ENCODE measurements at places on chromosomes 4 and X.

DNA sequence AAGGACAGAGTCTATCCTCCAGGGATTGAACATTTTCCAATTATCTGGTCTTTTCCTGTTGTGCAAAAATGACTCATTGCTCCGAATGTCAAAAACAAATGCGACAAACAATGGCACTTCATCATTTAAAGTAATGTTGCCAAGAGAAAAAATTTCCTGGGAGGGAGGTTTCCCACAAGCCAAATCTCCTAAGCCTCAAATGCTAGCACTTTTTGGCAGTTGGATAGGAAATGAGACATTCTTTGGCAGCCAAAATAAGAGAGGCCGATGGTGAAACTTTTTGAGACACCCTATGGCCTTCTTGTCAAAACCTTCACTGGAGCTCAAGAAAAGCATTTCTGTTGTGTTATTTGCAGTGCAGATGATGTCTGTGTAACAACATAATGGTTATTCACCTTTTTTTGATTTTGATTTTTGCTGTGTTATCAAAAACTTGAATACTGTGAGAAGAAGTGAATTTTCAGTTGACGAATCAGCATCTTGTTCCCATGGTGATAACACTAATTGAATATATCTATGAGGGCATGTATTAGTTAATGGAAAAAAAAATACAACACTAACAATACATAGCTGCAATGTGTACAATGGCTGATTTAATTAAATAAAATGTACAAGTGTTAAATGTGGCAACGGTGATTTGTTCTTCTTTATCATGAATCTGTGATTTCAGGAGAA, 333.8 kb downstream of the ANK2 start:
- no peak for DNase-seq

DNA sequence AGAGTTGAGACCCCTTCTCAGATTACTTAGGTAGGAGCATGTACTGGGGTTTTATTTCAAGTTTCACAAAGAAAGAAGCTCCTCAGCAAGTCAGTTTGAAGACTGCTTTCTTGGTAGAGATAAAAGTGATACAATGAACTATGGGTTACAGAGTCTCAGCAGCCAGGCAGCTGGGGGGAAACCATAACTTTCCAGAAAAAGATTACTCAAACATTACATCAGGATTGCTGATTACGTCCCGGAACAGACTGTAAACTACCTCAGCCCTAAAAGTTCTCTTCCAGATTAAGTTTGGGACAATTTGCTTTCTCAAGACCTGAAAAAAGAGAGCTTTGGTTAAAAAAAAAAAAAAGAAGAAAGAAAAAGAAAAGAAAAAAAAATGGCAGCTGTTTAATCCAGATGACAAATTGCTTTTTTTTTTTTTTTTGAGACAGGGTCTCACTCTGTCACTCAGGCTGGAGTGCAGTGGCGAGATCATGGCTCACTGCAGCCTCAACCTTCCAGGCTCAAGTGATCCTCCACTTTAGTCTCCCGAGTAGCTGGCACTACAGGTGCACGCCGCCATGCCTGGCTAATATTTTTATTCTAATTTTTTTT, 16.6 kb downstream of the SAT1 start:
- DNase-seq: no peak

- DNase-seq: no peak
Observed at GRCh38 chrX:71378732-71379131, 12.6 kb downstream of the TAF1 start.

- DNase-seq: no peak
Observed at GRCh38 chr4:53866055-53866454, 198.3 kb downstream of the CHIC2 start.

DNA sequence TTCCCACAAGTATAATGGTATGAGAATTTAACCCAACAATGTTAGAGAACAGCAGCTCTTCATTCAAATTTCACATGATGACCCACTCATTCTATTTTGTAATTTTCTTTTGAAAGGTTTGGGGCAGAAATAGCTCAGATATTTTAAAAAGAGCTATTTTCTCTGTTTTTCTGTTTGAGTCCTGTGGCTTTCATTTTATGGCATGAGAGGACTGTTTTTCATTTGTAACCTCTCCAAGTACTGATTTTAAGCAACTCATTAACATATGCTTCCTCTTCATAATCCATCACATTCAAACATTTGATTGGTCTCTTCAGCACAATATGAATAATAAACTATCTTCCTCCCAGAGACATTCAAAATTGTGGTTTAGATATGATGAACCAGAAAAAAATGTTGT, 129.0 kb upstream of the TEX13A start:
- no peak for DNase-seq

- DNase-seq: no peak
Observed at GRCh38 chr4:78040431-78040830, 16.7 kb upstream of the FRAS1 start.

DNA sequence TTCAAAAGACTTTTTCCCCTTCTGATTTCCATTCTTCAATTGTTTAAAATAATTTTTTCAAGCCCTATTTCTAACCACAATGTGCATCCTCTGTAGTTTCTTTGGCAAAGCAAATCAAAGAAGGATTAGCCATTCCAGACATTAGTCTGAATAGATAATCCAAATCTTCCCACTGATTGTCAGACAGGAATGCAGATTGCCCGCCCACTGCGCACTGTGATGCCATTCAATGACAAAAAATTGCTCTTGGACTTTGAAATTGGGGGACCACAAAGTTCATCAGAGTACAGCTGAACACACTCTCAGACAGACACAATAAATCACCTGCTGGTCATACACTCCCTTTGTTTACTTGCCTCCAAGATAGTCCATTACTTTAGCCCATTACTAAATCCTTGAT, 216.5 kb upstream of the DKK2 start:
- no peak for DNase-seq

GRCh38 chrX:17758382-17758781, 21.1 kb downstream of the SCML1 start:
- DNase-seq: no peak

DNA sequence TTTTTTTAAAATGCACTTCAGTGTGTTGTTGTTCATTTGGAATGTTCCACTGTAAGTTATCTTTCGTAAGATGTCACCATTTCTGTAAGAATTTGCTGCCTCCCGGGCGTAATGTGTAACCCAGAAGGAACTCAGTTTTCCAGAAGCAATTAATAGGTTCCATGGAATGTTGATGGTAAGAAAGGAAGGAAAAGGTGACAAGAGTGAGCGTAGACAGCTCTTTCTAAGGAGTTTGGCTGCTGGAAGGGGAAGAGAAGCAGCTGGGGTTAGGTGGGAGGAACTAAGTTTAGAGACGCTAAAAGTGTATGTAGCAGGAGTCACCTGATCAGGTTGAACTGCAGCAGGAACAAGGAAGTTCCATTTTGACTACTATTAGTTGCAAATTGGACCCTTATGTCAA, 35.9 kb downstream of the PNMA5 start:
- DNase-seq: no peak

GRCh38 chrX:150845091-150845490, 53.4 kb downstream of the CD99L2 start:
- DNase-seq: no peak

- no peak for DNase-seq
Observed at GRCh38 chr4:57911203-57911602, 801.0 kb upstream of the IGFBP7 start.

GRCh38 chr4:114694770-114695169, 96.2 kb downstream of the UGT8 start:
- no peak for DNase-seq

DNA sequence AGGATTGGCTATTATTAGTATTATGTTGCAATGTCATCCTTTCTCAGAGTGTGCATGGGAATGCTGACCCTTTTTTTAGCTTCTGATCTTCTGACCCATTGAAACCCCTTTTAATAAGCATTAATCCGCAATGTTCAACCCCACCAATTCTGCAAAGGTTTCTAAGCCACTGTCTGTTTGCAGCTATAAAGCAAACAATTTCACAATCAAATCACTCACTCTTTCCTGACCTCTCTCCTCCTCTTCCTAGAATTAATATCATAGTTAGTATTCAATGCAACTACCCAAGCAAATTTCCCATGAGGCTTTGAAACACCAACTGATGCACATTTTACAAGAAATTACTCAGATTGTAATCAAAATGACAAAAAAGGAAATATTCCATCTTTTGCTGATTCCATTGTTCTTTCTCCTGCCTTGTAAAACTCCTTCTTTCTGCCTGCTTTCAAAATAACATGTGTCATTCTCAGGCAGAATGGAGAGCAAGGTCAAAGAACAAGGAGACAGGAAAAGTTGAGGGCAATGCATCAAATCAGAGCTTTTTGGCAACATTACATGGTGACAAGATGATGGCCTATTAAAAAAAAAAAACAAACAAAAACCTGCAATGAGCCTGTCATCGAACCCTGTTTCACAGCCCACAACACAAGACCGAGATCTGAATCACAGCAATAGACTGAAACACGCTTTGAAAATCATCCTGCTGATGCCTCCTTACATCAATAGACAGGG, 253.2 kb upstream of the AR start:
- no peak for DNase-seq

DNA sequence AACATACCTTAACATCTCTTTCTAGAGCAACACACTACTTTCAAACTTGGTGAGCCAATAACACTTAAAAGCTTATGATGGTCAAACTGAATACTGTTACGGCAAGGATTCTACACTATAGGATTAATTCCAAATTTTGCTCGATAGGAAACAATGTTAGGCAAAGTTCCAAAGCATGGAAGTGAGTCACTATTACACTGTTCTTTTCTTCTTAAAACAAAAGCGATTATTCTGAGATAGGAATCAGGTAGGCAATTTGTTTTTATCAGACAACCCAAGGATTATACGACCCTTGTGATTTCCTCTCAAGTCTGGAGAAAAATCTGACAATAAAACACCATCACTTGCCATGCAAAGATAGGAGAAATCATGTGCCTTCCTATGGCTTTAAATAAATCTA, 81.5 kb downstream of the HUWE1 start:
- no peak for DNase-seq

GRCh38 chr4:178595500-178596138, 1153.4 kb upstream of the AGA start:
- DNase-seq: no peak

DNA sequence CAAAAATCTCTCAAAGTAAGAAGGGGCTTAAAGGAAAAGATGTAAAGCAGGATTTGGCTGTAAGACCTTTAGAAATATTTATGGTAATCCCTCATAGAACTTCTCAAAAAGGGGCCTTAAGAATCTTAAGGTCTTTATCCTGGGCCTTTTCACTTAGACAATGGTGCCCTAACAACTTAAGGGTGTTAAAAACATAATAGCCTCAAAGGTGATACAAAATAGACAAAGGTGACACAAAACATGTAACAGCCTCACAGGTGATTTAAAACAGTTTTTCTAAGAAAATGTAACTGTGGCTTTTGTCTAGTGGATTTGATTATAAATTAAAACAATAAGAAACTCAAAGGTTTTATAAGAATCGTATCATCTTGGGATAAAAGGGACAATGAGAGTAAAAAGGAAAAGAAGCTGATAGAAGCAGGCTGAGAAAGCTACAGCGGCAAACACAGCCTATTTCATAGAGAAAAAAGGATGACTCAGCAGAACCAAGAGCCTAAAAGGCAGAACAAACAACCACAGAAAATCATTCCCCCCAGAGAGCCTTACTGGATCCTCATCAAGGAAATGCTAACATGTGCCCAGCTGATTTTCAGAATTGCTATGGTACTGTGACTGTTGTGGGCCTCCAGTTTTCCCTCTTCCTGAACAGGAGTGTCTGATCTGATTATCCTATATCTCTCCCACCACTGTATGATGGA, 164.3 kb downstream of the STPG2 start:
- no peak for DNase-seq

- DNase-seq: peak; percentile 24
Observed at GRCh38 chr4:88803600-88804096, 106.0 kb upstream of the NAP1L5 start.

DNA sequence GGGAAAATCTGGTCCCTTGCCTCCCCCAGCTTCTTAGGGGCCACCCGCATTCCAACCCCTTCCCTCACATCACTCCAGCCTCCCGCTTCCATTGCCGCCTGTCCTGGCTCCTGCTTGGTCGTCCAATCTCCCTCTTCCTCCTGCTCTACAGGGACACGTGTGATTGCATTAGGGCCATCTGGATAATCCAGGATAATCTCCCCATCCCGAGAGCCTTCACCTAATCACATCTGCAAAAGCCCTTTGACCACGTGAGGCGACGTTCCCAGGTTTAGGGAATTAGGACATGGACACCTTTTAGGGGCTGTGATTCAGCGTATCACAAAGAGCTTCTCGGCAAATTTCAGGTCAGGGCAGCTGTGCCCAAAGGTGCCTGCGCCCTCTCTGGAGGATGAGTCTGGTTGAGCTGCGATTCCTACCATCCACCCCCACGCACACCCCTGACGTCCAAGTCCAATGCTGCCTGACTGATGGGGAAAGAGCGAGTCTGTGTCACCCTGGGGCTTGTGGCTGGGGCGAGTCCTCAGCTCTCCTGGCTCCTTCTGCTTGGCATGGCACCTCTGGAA, 104.6 kb downstream of the PSAPL1 start:
- no peak for DNase-seq

- no peak for DNase-seq
Observed at GRCh38 chrX:101290957-101291603, at the start of gene TAF7L. Gene TAF7L (minus strand): TSS chrX:101291334. CDS start chrX:101287543, 3,791 bp downstream.

GRCh38 chr4:153257151-153257620, 52.9 kb downstream of the TRIM2 start:
- DNase-seq: no peak

- no peak for DNase-seq
Observed at GRCh38 chr4:80393246-80393969, 57.9 kb downstream of the CFAP299 start.

- no peak for DNase-seq
Observed at GRCh38 chrX:6983207-6983955, 164.1 kb upstream of the STS start.

DNA sequence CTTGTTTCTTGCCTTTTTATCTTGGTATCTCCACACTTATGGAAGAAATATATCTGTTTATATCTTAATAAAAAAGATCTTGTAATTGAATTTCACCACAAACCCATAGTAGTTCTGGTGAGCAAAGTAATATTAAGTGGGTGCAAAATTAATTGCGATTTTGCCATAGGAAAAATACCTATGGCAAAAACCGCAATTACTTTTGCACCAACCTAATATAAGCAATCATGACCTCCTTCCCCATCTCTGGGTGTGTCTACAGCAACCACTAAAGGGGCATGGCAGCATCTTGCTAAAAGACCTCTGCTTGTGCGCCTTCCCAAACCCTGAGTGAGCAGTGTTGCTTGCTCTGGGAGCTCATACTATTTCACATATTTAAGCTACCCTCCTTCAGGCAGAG, 124.2 kb upstream of the GUCY1A1 start:
- DNase-seq: no peak

DNA sequence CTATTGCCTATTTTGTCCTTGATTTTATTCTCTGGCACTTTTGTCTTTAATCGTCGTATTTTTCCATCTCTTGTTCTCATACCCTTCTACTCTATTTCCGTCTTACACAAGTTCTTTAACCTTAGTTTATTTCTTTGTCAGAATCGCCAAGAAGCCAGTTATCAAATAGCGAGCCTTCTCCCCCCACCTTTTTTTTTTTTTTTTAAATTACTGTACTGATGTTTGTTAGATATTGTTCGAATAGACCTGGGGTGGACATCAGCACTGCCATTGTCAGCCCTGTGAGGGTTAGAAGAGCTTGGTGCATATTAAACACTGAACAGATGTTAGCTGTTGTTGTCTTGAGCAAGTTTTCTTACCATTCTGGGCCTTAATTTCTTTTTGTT, 1.2 kb downstream of the SPCS3 start:
- no peak for DNase-seq

Data from activated naive CD4-positive, alpha-beta T cell treated with anti-CD3 and anti-CD28 coated beads, Interleukin-2, amount 50 U/mL, for 72 hours (primary cell).